ENCODE measurements at places on chromosomes 12 and 14. TPM values are rescaled to one million over a fixed set of nuclear protein-coding genes. Genes with fewer than 3 reads are reported as not detected.

DNA sequence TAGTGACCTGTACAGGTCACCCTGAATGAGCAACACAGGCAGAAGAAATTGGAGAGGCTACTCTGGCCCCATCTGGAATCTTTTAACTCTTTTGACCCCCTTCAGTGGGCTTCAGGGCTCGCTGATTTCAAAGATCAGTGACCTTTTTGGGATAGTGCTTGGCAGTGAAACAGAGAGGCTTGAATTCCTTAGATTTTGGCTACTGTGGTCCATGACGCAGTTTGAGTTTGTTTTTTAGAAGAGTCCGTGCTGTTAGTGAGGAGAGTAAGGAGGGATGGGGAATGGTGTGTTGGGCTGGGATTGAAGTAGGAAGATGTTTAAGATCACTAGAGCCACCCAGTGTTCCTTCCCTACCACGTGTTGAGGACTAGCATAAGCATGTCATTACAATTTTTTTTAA, 16.5 kb downstream of the TMEM30B start:
- no peak for DNase-seq

- DNase-seq = peak; percentile 22
Measured at GRCh38 chr12:38776647-38777046, 128.7 kb downstream of the CPNE8 start.

Gene NPC2
- 141 TPM for total RNA-seq

- no peak for DNase-seq
Measured at GRCh38 chr12:107228076-107228475, 134.7 kb upstream of the CRY1 start.

DNA sequence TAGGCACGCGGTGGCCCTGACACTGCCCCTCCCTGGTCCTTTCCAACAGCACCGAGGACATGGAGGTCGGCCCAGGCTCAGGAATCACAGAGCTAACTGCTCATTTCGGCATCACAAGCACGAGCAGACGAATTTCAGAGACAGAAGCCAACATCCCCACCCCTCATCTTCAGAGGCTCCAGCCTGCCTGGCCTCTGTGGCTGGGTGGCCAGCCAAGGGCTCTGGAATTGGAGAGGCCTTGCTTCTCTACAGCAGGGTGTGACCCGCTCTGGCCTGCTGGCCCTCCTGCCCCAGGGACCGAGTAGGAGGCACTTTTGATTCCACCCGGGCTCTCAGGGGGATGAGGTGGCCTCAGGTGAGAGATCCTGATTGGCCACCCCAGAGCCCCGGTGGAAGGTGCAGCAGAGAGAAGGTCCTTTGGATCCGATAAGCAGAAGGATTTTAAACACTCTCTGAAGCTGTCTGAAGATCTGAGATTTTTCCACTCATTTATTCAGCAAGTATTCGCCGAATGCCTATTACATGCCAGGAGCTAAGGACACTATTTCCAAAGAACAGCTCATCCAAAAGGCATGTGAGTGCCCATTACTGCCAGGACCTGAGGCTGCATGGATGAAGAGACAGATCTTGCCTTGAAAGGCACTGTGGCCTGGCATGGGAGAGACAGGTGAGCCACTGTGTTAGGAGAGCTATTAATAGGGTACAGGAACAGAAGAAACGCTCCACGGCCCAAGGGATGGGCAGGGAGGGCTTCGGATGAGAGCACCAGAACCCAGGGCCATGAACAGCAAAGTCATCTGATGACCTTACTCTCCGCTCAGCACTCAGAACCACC, 10.2 kb downstream of the BAG5 start:
- DNase-seq = no peak

Gene YAF2
- total RNA-seq = 27.6 TPM

DNA sequence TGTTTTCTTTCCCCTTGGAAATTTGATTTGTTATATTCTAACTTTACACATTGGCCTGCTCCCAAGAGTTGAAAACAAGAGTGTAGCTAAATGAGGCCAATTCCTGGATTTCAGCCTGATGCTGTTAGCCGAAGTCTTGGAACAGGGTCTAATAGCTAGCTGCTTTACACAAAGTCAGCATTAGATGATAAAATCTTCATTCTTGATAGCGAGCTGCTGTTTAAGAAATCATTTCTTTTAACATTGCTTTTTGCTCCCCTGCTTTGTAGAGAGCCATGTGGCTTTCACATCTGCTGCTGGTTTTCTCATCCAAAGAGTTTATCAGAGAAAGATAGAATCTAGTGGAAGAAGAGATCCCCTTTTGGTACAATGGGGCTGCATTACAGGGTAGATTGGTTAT, 22.3 kb downstream of the FBXW8 start:
- no peak for DNase-seq

GRCh38 chr14:81169267-81169666, 51.5 kb downstream of the GTF2A1 start:
- DNase-seq = no peak

DNA sequence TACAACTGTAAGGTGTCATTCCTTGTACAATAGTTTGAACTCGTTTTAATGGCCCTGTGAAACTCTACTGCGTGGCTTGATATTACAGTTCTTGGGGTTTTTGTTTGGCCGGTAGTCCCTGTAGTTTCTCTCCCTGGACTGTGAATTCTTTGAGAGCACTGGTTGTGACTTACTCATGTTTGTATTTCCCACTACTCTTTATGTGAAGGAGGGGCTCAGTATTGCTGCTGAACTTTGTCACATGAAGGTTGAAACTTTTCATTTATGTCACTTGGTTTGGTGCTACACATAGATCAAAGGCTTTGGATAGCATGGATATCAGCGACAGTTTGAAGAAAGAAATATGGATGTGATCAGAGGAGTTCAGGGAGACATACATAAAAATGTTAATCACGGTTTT, 1.5 kb upstream of the POU6F1 start:
- no peak for DNase-seq

DNA sequence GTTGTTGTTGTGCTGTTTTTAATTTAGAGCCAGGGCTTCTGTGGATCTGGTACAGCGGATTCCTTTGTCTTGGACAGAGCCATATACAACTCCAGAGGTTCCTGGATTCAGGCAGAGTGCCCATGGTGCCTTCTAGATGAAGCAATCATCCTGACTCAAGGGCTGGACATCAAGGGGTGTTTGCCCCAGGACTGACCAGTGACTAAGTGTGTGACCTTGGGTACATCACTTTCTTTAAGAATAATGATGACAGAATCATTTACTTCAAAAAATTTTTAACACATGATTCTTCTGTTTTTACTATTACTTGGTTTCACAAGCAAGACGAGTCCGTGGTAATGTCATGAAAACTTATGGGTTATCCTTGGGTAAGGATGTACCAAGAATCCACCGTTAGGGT, 397.3 kb downstream of the ZFP36L1 start:
- no peak for DNase-seq

- no peak for DNase-seq
Measured at GRCh38 chr14:68719634-68720384, 73.1 kb downstream of the ZFP36L1 start.
